Pancreas (tissue), 10 donors: ENCODE measurements at places on chromosomes 3 and 15.

DNA sequence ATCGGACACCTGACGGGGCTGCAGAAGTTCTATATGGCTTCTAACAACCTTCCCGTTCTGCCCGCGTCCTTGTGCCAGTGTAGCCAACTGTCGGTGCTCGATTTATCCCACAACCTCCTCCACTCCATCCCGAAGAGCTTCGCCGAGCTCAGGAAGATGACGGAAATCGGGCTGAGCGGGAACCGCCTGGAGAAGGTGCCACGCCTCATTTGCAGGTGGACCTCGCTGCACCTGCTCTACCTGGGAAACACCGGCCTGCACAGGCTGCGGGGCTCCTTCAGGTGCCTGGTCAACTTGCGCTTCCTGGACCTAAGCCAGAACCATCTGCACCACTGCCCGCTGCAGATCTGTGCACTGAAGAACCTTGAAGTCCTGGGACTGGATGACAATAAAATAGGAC, 9.8 kb upstream of the LRRC34 start:
- no peaks in the 10 kb centered on the region for H3K4me1 ChIP-seq
- H3K4me3 ChIP-seq = no peak overlapping the region
- no peaks in the 10 kb centered on the region for H3K36me3 ChIP-seq
- peaks cover 8% of the 10 kb centered on the region for H3K27me3 ChIP-seq
- H3K27ac ChIP-seq = no peak overlapping the region

- DNase-seq = no peak
- H3K36me3 ChIP-seq = no peaks in the 10 kb centered on the region
- H3K27ac ChIP-seq = no peak overlapping the region
These were observed 45.6 kb upstream of the ST3GAL6 start for GRCh38 chr3:98717584-98717983.

DNA sequence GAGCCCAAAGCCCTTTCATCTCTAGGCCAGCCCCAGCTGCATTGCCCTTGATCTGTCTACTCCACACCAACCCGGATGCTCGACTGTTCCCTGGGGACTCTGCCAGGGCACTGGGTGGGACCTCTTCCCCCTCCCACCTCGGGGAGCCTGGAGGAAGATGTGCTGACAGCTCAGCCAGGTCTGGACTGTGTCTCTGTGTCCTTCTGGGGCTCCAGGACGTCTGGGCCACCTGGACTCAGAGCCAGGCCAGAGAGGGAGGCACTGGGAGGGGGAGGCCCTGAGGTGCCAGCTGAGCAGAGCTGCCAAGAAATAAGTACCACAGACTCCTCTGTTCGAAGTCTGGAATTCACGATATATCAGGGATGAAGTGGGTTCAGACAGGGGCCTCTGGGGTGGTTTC, 5.8 kb upstream of the HCN4 start:
- H3K36me3 ChIP-seq = no peaks in the 10 kb centered on the region
- H3K4me1 ChIP-seq = no peaks in the 10 kb centered on the region
- H3K4me3 ChIP-seq = no peak overlapping the region
- DNase-seq = no peak

DNA sequence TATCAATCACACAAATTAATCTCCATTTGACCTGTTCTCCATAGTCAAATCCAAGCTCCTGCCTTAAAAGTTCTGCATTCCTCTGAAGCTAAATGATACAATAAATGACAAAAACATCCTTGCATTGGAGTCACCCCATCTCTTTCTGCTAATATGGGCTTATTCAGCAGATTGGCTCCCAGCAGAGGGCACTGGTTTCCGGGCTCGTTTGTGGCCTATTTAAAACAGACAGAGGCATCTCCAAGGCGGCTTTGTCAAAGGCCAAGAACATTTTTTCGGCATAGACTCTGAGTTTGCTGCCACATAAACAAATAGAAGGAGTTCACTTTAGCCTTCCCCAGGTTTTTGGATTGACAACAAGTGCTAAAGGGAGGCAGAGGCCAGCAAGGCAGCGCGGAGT, 204.4 kb upstream of the RASGRP1 start:
- DNase-seq = no peak
- no peak overlapping the region for H3K4me3 ChIP-seq
- no peaks in the 10 kb centered on the region for H3K4me1 ChIP-seq
- no peaks in the 10 kb centered on the region for H3K27me3 ChIP-seq
- no peak overlapping the region for H3K27ac ChIP-seq

GRCh38 chr3:157075693-157076420, 84.1 kb downstream of the CCNL1 start:
- H3K27ac ChIP-seq = no peak overlapping the region
- H3K36me3 ChIP-seq = no peaks in the 10 kb centered on the region
- no peaks in the 10 kb centered on the region for H3K27me3 ChIP-seq
- peaks cover 8% of the 10 kb centered on the region for H3K4me1 ChIP-seq
- no peak overlapping the region for H3K4me3 ChIP-seq
